Dorsolateral prefrontal cortex (tissue), 122 donors: ENCODE measurements at places on chromosomes 11 and 22. TPM values are rescaled to one million over a fixed set of nuclear protein-coding genes. Genes with fewer than 3 reads are reported as not detected.

The PNPLA5 gene
- total RNA-seq: 3.7 TPM

The DAGLA gene
- 33.9 TPM for total RNA-seq

The OR52N1 gene
- 0.28 TPM for total RNA-seq

The FZD4 gene
- total RNA-seq: 11.2 TPM
